NCI-H69 (cell line): ENCODE measurements at places on chromosomes 1 and 21.
A peak's percentile ranks its signal among the peaks of the same experiment; 100 is the strongest.

GRCh38 chr1:153880962-153881361 lies 41.8 kb downstream of the GATAD2B start:
- DNase-seq: peak; percentile 100

- no peak for DNase-seq
Measured at GRCh38 chr1:53588053-53588779, 129.0 kb downstream of the DMRTB1 start.

GRCh38 chr1:71242239-71242638 lies 161.4 kb upstream of the ZRANB2 start:
- DNase-seq: no peak

- no peak for DNase-seq
Measured at GRCh38 chr1:245683676-245684075, 528.9 kb downstream of the KIF26B start.

DNA sequence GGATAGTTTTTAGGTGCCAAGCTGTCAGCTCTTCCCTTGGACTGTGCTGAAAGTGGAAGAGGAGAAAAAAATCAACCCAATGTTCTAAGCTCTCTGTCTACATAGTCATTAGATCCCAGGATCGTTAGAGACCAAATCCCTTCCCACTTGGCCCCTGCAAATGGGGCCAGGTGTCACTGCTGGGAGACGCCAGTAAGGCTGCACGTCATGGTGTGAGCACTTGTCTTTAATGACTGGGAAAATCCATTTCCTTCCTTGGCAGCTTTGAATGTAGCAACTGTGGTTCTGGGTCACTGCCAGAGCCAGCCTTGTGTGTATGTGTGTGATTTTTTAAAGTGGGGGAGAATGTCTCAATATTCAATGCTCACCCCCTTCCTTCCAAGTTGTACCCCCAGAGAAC lies 59.9 kb downstream of the MAN1C1 start:
- DNase-seq: peak; percentile 94

DNA sequence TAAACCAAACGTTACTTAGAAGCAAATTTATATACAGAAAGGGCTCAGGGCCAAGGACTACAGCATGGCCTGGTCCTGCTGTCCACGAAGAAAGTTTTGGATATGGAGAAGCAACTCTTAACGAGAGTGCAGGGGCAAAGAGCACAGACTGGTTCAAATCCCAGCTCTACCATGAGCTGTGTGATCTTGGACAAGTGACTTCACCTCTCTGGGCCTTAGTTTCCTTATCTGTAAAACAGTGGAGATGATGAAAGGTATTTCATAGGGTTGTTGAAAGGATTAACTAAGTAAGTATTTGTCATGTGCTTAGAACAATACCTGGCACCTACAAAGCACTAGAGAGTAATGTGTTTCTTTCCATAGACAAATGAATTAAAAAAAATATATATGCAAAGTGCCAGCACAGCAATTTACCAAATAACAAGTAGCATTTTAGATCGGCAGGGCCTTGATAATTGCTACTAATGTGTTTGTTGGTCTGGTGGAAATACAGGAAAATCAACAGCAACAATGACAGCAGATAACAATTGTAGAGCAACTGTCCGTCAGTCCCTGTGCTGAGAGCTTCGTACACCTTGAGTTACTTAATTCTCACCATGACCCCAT lies 25.4 kb downstream of the TMCO4 start:
- no peak for DNase-seq
